ENCODE measurements at places on chromosomes 13 and 19.

- DNase-seq = no peak
These were observed at the start of gene SLC44A2 for GRCh38 chr19:10625003-10625761. Gene SLC44A2 (plus strand): TSS chr19:10625553. CDS start chr19:10625634, 81 bp downstream.

- DNase-seq = no peak
These were observed at the start of gene JAK3 for GRCh38 chr19:17847538-17848366. Gene JAK3 (minus strand): TSS chr19:17847982. CDS start chr19:17844417, 3,565 bp downstream.

DNA sequence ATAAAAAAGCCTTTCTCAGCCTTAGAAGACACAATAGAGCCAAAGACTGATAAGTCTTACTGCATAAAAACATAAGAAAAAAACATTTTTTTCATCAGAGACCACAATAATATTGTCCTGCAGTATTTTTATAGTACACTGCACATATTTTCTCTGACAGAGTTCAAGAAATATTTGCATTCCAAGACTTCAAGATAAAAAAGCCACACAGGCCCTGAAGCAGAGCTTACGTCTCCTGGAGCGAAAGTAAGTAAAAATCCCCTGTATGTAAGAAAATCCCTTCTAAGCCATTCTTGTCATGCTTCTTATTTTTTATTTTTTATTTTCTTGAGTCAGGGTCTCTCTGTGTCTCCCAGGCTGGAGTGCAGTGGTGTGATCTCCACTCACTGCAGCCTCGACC is 755.9 kb downstream of the LIG4 start:
- no peak for DNase-seq

DNA sequence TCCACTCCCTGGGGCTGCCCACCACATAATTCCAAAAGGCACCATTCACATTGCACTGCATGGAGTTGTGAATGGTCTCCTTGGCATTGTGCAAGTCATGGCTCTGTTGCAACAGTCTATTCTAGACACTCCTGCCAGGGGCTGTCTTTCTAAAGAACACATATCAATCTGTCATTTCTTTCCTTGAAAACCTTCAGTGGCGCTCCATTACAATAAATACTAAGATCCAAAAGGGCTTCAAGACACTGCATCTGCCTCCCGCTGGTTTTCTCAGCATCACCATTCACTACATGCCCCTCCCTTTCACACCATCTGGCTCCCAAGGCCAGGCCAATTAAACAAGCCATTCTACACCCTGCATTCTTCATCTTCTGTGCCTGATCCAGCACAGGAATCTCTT is 32.2 kb upstream of the TM9SF2 start:
- no peak for DNase-seq

DNA sequence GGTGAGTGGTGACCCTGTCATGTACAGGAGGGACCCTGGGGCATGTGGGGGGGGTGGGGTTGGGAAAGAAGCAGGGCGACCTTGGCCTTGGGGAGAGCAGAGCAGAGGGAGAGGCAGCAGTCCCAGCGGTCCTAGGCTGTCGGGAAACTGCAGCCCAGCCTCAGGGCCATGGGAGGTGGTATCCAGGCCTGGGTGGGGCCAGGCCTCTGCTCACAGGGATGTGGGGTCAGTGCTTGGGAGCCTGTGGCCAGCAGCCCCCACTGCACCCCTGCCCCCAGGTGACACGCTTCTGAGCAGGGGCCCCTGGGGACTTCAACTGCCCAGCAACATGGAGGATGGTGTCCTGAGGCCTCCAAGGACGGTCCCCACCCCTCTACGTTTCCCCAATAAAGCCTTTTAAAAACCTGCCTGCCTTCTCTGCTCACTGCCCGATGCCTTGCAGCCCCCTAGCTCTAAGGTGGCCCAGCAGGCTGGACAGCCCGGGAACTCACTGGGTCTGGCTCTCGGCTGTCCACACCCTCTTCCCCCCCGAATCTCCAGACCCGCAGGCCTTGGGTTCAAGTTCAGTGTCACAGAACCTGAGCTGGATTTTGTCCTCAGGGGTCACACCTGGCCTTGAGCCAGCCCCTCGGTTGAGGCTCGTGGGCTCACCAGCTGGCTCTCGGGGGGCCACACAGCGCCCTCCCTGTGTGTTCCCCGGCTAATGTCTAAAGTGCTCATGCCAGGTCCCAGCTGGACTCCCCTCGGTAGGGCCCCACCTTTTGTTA is 6.9 kb downstream of the PNKP start:
- DNase-seq = no peak

DNA sequence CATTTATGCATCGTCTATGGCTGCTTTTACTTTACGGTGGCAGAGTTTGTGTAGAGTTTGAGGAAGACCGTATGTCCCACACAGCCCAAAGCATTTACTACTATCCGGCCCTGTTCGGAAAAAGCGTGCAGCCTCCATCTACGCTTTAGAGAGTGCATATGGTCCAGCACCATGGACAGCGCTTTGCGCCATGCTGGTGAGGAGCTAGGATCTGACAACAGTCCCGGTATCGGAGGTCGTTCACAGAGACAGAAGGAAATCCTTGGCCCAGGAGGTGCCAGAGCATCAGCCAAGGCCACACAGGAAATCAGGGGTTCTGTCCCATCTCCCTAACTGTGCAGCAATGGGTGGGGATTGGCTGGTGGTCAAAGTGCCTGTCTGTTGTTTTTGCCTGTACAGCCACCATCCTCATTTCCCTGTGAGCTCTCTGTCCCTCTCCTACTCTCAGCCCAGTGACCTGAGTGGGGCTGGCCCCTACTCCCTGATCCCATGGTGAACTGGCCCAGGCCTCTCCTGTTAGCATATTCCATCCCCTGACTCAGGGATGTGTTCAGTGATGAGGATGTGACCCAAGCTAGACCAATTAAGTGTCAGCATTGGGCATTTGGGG is 16.2 kb upstream of the PRODH2 start:
- DNase-seq = peak; percentile 66

DNA sequence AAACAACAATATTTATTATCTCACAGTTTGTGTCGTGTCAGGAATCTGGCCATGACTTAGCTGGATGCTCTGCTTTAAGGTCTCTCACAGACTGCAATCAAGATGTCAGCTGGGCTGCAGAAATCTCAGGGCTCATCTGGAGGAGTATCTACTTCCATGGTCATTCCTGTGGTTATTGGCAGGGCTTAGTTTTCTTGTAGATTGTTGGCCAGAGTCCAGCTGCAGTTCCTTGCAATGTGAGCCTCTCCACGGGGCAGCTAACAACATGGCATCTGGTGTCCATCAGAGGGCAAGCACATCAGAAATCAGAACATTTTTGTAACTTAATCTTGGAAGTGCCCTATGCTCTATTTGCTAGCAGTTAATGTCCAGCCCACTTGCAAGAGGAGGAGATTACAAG is 45.7 kb upstream of the TDRD3 start:
- DNase-seq = no peak

- no peak for DNase-seq
These were observed 9.7 kb downstream of the CILP2 start for GRCh38 chr19:19547674-19548336.

DNA sequence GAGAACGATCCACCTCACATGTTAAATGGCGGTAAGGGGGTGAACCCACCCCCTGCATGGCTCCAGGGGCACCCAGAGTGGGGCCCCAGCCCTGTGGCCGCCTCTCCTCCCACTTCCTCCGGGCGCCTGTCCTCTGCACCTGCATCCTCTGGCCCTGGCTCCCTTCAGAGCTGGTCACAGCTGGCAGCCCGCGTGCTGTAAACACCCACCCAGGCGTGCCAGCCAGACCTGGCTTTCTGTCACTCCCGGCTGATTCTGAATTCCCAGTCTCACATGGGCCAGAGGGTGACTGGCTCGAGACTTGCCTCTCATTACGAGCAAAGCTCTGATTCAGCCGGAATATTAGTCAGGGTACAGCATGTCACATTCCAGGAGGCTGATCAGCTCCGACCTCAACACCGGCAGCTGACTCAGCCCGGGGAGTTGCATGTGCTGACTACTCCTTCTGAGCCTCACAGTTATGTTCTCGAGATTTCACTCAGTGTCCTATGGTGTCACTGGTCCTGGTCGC is 75.1 kb downstream of the GNG7 start:
- DNase-seq = no peak

DNA sequence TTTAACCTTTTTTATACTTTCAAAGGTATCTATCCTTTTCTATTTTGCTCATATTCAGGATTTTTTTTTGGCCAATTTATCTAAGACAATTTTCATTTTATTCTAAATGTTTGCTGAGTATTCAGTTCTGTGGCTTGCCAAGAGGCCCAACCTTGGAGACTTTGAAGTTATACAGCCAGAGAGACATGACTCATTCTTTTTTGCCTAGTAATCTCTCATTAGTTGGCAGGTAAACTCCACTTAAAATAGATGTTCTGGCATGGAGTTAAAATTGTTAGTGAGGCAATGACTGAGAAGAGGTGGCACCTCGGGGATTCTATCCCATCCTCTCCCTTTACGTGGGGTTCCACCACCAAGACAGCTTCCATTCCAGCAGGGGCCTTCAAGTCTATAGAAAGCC is 213.8 kb downstream of the KCTD12 start:
- no peak for DNase-seq

DNA sequence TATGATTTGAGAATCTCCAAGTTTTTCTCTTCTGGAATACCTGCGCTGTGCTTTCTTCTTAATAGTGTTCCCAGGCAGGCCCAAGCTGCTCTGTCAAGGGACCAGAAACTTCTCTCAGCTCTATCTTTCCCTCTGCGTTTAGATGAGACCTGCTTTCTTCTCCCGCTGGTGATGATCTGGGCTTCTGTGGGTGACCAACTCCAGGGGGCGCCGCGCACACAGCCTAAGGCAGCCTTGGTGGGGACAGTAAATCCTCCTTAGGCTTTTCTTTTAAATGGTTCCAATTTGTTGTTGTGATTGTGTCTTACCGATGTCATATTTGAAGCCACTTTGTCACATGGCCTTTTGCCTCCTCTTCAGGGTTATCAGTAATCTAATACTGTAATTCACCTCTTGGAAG is 439.4 kb upstream of the KLF12 start:
- DNase-seq = no peak

DNA sequence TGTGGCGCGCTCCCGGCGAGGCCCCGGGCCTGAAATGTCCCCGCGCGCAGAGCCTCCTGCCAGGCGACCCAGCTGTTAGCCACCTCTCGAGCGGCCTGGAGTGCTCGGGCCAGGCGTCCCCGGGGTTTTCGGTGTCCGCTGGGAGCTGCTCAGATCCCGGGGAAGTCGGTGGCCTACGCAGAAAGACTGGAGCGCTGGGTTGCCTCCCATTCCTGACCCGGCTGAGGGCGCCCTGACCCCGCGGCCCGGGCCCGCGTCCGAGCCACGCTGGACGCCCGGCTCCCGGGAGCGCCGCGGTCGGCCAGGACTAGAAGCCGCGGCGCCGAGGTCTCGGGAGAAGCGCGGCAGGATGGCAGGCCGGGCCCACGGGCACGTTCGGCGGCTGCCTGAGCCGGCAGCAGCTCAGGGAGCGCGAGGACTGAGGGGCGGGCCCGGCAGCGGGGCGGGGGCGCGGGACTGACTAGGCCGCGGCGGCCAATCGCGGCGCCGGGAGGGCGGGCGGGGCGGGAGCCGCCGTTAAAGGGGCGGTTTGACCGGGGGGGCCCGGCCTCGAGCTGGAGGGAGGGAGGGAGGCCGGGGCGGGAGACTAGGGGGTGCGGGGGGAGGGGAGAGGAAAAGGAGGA is 1.3 kb upstream of the ZIC2 start:
- no peak for DNase-seq

- DNase-seq = no peak
These were observed 3.4 kb downstream of the BBC3 start for GRCh38 chr19:47227352-47228167.

DNA sequence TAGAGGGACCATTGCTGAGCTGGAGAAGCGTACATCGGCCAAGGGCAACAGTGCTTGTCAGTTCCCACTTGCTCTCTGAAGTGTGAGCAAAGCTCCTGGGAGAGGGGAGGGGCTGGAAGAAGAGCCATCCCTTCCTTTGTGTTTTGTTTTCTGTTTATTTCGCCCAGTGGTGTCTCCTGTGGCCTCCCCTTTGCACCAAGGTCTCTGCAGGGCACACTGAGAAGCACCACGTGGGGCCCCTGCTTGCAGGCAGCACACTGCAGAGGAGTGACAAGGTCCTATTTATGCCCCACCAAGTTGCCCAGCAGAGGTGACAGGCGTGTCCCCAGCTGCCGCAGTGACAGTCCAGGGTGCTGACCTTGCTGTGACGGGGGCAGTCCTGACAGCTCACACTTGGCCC is 24.0 kb downstream of the GRIN2D start:
- DNase-seq = no peak

GRCh38 chr13:33312861-33313212 is 27.3 kb upstream of the STARD13 start:
- DNase-seq = no peak

DNA sequence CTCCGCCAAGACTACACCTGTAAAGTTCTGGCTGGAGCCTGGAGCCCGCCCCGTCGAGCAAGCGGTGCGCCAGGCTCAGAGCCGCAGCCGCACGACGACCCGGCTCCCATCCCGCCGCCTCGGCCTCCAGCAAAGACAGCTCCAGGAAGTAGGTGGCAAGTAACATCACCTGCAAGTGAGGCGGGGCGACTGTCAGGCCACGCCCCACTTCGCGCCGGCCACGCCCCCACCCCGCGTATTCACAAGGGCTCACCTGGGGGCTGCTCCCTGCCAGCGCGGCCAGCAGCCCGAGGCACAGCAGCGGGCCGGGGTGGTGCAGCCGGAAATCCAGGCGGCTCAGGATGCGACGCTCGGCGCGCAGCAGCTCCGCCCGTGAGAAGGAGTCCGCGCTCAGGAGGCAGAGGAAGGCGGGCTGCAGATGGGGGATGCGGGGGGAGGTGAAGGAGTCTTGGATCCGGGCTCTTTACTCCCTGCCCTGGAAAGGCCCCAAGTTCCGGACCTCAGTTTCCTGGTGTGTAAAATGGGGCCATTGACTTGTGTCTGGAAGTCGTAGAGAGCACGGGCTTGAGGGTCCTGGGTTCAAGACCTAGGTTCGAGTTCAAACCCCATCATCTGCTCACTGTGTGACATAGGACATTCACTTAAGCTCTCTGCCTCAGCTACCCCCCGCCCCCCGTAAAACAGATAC is 3.2 kb downstream of the CCNP start:
- DNase-seq = no peak

DNA sequence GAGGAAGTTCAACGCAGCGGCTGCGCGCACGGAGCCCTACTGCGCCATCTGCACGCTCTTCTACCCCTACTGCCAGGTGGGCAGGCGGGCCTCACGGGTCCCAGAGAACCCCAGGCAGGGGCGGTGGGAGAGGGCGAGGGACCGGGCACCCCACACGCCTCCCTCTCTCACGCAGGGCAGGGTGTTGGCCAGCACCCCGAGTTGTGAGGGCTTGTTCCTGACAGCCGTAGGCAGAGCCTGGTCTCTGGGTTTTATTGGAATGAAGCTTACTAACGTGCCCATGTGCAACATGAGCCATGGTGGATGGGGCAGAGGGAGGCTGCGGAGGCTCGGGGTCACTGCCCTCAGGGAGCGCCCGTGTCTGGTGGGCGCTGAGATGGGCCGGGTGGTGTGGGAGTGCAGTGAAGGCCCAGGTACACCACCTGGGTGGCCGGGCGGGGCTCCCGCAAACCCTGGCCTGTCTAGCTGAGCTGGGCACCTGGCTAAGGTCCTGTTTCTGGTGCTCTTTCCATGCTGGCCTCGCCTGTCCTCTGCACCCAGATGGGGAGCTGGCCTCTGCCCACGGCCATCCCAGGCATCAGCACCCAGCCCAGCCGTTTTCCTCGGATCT is 165.2 kb downstream of the KDM4B start:
- no peak for DNase-seq

Measured in left renal pelvis (tissue), 4 donors.